ENCODE measurements at places on chromosomes 4 and X. TPM values are rescaled to one million over a fixed set of nuclear protein-coding genes. Genes with fewer than 3 reads are reported as not detected.

GRCh38 chr4:157052429-157053040 lies 23.4 kb upstream of the GLRB start:
- H3K27ac ChIP-seq: no peak overlapping the region
- no peaks in the 10 kb centered on the region for H3K27me3 ChIP-seq
- DNase-seq: no peak
- H3K4me1 ChIP-seq: no peaks in the 10 kb centered on the region
- no peaks in the 10 kb centered on the region for H3K36me3 ChIP-seq
- no peak overlapping the region for H3K4me3 ChIP-seq

DNA sequence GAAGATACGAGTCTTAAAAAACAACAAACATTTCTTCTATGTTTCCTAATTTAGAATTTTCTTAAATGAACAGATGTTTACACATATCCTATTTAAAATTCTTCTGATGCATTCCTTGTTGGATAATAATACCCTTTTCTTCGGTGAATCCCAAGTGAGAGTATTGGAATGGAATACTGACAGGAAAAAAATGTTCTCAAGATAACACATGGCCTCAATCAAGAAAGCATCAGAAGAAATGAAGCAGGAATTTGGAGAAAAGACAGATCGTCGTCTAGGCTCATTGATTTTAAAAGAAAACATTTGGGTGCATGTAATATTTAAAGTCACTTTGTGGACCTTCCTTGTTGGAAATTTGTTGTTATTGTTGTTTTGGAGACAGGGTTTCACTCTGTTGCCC lies 196.9 kb upstream of the ANK2 start:
- no peak for DNase-seq
- H3K27ac ChIP-seq: no peak overlapping the region
- no peaks in the 10 kb centered on the region for H3K36me3 ChIP-seq

Gene YY2
- 2.2 TPM for total RNA-seq

Gene AIFM1
- 46.0 TPM for total RNA-seq

DNA sequence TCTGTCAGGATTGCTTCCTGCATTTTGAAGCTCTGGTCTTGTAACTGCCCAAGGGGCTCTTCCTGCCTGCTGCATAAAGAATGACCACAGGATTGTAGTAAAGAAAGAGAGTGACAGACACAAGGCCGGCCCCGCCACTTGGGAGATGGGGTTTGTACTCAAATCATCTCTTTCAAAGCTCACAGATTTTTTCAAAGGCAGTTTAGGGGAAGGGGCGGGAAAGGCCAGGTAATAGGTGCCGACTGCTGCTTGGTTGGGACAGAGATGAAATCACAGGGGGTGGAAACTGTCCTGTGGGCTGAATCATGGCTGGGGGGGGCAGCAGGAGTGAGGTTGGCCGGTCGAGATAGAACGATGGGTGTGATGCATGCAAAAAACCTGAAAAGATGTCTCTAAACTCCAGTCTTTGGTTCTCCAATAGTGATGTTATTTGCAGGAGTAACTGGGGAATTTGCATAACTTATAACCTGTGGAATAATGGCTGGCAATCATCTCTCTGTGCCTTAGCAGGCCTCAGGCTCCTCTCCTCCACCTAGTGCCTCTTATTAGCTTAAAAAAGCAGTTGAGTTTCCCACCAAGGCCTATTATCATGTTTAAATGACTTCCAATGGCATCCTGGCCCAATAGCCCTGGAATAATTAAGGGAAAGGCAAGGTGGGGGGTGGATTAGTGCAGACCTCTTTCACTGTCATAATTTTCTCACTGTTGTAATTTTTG lies 778.4 kb upstream of the FRG1 start:
- H3K4me3 ChIP-seq: no peak overlapping the region
- DNase-seq: no peak
- no peaks in the 10 kb centered on the region for H3K4me1 ChIP-seq
- no peaks in the 10 kb centered on the region for H3K36me3 ChIP-seq
- H3K27ac ChIP-seq: no peak overlapping the region
- no peaks in the 10 kb centered on the region for H3K27me3 ChIP-seq

- H3K36me3 ChIP-seq: no peaks in the 10 kb centered on the region
- no peak for DNase-seq
- no peaks in the 10 kb centered on the region for H3K4me1 ChIP-seq
- no peaks in the 10 kb centered on the region for H3K27me3 ChIP-seq
- H3K4me3 ChIP-seq: no peak overlapping the region
These were observed 594.3 kb upstream of the ADGRL3 start for GRCh38 chr4:60605646-60606354.
